ENCODE measurements at places on chromosomes 5 and 9.

DNA sequence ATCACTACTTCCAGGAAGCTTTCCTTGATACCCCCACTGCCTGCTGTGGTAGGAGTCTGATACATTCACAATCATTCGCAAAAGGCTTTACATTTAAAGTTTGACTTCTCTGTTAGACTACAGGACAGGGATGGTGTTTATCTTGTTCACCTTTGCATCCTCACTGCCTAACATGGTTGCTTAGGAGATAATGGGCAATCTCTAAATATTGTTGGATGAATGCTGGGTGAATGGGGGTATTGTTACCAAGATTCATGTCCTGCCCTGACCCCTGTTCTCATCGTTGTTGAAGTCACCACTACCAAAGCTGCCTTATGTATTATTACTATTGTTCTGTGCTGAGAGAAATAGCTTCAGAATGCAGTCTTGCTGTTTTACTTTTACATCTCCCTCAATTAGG is 7.7 kb upstream of the TMEFF1 start:
- no peak for DNase-seq

DNA sequence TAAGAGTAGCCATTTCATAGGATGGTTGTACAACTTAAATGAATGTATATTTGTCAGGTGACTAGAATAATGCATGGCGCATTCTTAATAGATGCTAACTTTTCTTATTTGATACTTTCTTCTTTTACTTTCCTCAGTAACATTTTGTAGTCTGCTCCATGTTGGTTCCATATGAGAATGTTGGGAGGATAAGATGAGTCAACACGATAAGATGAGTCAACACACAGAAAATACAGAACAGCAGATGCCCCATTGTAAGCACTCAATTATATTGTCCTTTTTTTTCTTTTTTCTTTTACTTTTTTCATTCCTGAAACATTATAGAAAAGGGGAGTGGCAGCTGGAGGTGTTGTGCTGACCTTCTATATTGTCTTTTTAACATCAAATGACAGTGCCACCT is 92.3 kb upstream of the SPATA31C2 start:
- DNase-seq, result no peak

DNA sequence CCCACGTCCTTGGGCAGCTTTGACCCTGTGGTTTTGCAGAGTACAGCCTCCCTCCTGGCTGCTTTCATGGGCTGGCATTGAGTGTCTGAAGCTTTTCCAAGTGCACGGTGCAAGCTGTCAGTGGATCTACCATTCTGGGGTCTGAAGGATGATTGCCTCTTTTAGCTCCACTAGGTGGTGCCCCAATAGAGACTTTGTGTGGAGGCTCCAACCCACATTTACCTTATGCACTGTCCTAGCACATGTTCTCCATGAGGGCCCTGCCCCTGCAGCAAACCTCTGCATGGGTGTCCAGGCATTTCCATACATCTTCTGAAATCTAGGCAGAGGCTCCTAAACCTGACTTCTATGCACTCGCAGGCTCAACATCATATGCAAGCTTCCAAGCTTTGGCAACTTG is 644.2 kb upstream of the CDH9 start:
- DNase-seq, result peak; percentile 12

- DNase-seq, result no peak
Observed at GRCh38 chr9:10785255-10785654, 172.5 kb upstream of the PTPRD start.

DNA sequence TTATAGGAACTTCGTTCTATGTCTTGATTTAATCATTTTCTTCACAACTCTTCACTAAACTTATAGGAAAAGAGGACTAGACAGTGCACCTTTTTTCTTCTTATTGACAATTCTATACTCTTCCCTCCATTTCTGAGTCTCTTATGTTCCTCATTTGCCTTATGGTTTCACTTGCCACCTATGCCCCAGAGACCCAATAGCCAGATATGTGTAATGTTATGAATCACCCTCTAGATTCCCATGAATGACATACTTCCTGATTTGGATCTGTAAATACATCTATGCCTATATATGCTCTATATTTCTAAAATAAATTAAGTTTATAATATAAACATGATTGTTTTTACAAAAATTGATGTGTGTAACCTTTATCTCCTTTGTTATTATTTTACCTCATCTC is 514.1 kb upstream of the MEF2C start:
- DNase-seq, result no peak

- DNase-seq, result no peak
Observed at GRCh38 chr5:72472031-72472430, 35.2 kb downstream of the ZNF366 start.

DNA sequence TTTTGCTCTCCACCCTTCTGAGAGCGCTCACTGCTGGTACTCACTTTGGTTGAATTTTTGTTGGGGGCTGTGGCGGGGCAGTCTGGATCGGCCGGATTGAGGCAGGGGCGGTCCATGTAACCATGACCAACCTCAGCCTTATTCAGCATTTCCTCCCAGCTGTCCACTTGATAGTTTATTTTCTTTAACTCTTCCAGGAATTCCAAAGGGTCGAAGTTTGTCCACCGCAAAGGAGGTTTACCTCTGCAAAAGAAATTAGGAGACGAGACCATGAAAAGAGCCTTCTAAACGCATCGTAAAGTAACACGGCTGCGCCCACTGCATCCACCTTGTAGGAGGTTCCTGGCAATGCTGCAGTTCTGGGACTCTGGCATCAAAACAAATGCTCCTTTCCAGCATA is 36.4 kb downstream of the PTCH1 start:
- no peak for DNase-seq

- no peak for DNase-seq
Observed at GRCh38 chr9:113675475-113675941, 200.6 kb upstream of the ZNF618 start.

- DNase-seq, result no peak
Observed at GRCh38 chr5:93192683-93193082, 388.3 kb downstream of the NR2F1-AS1 start.

- no peak for DNase-seq
Observed at GRCh38 chr9:97666907-97667686, 30.0 kb downstream of the XPA start.

GRCh38 chr5:167763772-167764171 is 527.7 kb upstream of the WWC1 start:
- no peak for DNase-seq

- no peak for DNase-seq
Observed at GRCh38 chr5:926417-927171, 33.9 kb downstream of the TRIP13 start.

Measured in Caco-2 (cell line).